ENCODE measurements at places on chromosomes 2 and 18.
A peak's percentile ranks its signal among the peaks of the same experiment; 100 is the strongest.

DNA sequence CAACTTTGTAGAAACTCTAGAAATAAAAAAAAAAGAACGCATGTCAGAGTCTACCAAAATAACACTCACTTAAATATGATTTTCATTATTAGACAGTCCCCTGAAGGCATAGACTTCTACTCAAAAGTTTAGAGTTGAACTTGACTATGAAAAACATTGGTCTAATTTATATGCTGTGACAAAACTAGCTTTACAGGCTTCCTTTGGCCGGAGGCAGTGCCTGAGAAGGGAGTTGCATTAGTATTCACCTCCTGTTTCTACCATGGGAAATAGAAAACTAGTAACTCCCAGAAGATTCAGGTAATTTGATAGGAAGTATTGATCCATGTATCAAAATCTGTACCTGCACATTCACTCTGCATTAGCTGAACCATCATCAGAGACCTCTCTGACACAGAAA, 163.4 kb upstream of the NOSTRIN start:
- no peak for DNase-seq

DNA sequence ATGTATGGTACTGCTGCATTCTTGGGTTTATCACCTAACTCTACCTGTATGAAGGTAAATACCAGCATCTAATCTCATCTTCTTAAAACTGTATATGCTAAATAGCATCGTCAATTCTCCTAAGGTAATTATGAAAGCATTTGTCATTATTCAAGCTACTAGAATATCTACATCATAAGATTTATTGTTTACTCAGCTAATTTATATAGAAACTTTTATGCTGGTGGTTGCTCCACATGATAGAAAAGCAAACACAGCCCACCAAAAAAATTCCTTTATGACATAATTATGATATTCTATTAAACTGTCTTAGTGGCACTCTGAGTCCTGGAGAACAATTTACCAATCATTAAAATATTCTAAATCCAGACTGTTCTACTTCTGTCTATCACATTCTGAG, 1226.1 kb upstream of the NRXN1 start:
- no peak for DNase-seq

DNA sequence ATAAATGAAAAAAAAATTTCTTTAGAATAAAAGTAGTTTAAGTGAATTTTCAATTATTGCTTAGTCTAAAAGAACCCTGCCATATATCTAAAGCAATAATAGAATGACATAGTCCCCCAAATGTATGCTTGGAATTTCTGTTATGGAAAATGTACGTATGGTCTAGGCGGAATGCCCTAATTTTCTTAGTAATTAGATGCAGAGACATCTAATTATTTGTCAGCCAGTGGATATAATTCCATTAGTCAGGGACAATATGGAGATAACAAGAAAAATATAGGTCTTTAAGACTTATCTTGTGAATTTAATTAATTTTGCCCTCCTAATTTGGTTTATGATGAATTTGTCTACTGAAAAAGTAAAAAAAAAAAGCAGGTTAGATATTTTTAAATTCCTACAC, 460.9 kb upstream of the SOX11 start:
- no peak for DNase-seq

DNA sequence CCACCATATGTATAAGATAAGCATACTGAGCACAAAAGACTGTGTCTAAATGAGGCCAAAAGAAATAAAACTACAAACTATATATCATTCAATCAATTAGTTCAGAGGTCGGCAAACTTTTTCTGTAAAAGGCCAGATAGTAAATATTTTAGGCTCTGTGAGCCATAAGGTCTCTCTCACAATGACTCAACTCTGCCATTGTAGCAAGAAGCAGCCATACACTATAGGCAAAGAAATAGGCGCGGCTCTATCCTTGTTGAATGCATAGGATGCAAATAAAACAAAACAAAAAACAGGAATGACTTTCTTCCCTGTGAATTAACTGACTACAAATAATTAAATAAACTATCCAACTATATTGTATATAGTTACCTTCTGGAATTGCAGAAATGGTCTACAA, 8.6 kb upstream of the CCDC88A start:
- DNase-seq, result no peak

- peak; percentile 28 for DNase-seq
Measured at GRCh38 chr18:74351354-74351753, 35.7 kb downstream of the C18orf63 start.

- DNase-seq, result no peak
Measured at GRCh38 chr2:191802180-191802579, 44.7 kb downstream of the CAVIN2 start.

- DNase-seq, result no peak
Measured at GRCh38 chr2:96523659-96524481, 12.7 kb upstream of the ARID5A start.

- no peak for DNase-seq
Measured at GRCh38 chr2:127226132-127226519, 6.0 kb upstream of the CYP27C1 start.

DNA sequence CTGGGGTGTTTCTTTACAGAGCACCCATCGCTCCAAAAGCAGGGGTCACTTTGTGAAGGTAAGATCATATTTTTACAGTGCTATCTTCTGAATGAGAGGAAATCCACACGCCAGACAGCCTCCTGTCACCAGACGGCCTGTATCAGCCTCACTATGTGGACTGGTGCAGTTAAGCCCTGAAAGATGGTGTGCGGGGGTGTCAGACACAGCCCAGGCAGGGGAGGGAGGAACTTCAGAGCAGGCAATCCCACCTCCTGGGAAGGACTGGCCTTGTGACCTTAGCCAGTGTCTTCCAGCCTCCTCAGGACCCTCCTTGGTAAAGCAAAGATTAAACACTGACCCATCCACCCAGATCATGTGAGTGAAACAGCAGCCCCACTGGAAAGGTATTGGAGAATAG, 249.4 kb upstream of the CTAGE1 start:
- DNase-seq, result no peak

DNA sequence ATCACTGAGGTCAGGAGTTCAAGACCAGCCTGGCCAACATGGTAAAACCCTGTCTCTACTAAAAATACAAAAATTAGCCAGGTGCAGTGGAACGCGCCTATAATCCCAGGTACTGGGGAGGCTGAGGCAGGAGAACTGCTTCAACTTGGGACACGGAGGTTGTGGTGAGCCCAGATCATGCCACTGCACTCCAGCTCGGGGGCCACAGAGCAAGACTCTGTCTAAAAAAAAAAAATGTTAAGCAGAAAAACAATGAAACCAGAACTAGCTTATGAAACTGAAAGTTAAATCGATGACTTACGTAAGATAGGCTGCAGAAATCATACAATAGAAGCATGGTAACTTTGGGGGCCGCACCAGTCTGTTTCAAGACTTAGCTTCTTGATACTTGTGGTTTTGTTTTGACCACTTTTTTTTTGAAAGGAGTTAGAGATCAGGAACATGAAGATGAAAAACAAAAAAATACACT, 6.2 kb upstream of the GPR155 start:
- no peak for DNase-seq

DNA sequence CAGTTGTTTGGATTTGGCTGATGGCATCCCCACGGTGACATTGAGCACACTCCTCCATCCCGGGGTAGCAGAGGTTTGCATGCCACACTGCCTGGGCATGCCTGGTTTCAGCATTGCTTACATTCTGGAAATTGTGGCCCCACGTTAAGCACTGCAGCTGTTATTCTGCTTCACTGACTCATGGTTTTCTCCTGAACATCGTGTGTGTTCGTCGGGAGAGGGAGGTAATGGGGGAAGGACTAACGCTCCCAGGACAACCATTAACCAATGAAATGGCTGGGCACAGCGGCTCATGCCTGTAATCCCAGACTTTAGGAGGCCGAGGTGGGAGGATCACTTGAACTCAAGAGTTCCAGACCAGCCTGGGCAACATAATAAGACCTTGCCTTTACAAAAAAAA, 28.2 kb upstream of the YWHAQ start:
- no peak for DNase-seq

GRCh38 chr2:111178730-111179405, 58.2 kb downstream of the BCL2L11 start:
- no peak for DNase-seq

- no peak for DNase-seq
Measured at GRCh38 chr2:69631402-69631801, 12.1 kb downstream of the AAK1 start.

- no peak for DNase-seq
Measured at GRCh38 chr18:28789502-28789901, 612.6 kb upstream of the CDH2 start.

- DNase-seq, result no peak
Measured at GRCh38 chr18:24703316-24703715, 242.9 kb downstream of the HRH4 start.

- no peak for DNase-seq
Measured at GRCh38 chr18:57630754-57631595, 9.3 kb upstream of the NARS1 start.

DNA sequence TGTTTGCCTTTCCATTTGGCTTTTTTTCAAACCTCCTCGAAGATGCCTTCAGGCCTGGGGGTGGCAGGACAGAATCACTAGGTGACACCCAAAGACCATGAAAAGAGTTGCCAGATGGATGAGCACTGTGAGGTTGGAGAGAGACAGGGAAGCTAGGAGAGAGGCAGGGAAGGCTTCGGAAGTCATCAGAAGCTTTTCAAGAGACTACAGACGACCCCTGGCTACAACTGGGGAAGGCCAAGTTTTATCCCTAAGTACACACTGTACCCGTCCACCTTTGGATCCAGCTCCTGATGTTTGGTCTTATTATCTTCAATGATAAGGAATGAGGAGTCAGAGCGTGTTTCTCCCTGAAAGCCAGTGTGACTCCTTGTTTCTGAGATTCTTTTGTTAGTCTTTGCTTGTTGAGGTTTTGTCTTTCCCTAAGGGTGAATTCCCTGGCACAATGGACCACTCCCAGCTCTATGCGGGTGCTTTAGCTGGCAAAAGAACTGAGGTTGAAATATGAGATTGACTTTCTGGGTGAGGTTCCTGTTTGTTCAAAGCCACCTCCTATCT, 33.4 kb upstream of the SLC9A2 start:
- no peak for DNase-seq

- DNase-seq, result no peak
Measured at GRCh38 chr2:223010641-223011040, 41.3 kb upstream of the KCNE4 start.

GRCh38 chr2:144832048-144832447, 312.1 kb upstream of the ZEB2 start:
- DNase-seq, result no peak

- no peak for DNase-seq
Measured at GRCh38 chr18:39205565-39206195, 1640.1 kb upstream of the CELF4 start.

- no peak for DNase-seq
Measured at GRCh38 chr2:44944102-44944951, 2.8 kb downstream of the SIX3 start.

DNA sequence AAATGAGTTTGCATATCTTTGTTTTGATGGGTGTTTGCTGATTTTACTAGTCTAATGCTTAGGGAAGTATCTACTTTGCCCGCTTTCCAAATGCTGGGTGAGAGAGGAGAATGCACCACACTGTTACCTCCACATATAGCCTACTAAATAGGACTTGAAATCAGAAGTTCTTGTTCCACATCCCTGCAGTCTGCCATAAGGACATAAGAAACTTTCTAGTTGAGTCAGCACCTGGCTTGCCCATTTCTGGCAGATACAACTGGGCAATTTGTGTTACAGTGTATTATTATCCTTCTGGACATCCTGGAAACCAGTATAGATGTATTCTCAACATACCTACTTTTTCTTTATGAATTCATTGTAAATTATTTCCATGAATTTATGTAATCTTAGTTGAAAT, 29.5 kb downstream of the ANXA4 start:
- DNase-seq, result no peak

GRCh38 chr2:217521820-217522219, 481.0 kb downstream of the TNS1 start:
- no peak for DNase-seq

GRCh38 chr2:88693911-88694414, 2.5 kb downstream of the RPIA start:
- no peak for DNase-seq

GRCh38 chr2:238130111-238130695, 8.3 kb upstream of the KLHL30 start:
- no peak for DNase-seq

DNA sequence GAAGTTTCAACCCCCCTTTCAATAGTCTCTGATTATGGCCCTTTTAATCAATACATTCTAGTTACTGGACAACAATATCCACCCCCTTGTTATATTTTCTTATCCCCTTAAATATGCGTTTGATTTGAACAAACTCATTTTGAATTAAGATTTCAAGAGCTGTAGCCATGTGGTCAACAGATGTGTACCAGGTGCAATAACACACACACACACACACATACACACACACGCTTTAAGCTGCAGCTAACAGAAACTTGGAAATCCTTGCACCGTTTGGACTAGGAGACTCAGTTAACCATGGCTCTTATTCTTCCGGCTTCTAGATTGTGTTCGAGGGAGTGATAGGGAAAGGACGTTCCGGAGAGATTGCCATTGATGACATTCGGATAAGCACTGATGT, 82.8 kb downstream of the NRP2 start:
- no peak for DNase-seq

GRCh38 chr2:173290518-173290917, 64.2 kb upstream of the CDCA7 start:
- no peak for DNase-seq

GRCh38 chr2:154709215-154709614, 10.7 kb downstream of the KCNJ3 start:
- no peak for DNase-seq

GRCh38 chr2:120798567-120799247, 63.0 kb downstream of the GLI2 start:
- DNase-seq, result no peak

DNA sequence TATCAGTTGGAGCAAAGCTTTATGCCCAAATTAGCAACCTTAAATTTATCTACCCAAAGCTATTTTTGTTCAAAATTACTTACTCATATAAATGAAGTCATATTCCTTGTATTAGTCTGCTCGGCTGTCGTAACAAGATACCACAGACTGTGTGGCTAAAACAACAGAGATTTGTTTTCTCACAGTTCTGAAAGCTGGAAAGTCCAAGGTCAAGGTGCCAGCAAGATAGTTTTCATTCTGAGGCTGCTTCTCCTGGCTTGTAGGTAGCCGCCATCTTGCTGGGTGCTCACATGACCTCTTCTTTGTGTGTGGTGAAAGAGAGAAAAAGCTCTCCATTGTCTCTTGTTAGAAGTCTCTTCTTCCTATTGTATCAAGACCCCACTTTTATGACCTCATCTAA, 15.7 kb upstream of the DPP10 start:
- DNase-seq, result no peak

- no peak for DNase-seq
Measured at GRCh38 chr2:196229013-196229412, 57.6 kb upstream of the STK17B start.
